Fibroblast of skin of abdomen (primary cell): ENCODE measurements at places on chromosomes 1 and 21.

DNA sequence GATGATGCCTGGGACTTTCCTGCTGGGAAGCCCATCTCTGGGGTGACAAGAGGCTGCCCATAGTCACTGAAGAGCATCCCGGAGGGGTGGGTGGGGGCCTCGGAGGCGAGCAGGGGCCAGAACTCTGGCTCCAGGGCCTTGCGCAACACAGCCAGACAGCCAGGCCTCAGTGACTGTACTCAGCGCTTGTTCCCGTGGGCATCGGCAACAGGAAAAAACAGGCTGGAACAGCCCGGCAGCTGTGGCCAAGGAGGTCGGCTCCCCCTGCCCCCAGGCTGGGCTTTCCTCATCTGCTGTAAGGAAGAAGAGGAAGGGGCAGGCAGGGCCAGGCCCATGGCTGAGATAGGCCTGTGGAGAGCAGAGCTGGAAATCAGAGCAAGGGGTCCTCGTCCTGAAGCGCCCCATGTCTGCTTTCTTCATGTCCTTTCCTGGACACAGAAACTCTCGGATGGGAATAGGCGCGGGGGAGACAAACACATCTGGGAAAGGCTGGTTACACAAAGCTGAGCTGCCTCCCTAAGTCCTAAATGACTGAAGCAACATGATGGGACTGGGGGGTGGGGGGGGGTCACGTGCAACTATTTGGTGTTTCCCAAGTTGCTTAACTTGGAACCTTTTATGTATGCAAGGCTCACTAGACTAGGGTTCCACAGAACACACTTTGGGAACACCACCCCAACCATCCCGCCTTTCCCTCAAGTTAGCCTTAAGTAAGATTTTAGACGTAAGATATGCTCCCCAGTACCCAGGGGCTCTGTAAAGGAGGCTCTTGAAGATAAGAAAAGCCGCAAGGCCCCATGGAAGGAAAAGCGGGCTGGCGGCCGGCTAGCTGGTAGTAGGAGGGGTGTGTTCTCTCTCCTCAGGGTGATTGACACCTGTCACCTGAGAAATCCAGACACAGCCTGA, 30.7 kb downstream of the HSPG2 start:
- no peak for DNase-seq

- DNase-seq = peak; percentile 65
These were observed 37.2 kb downstream of the SETD4 start for GRCh38 chr21:36023092-36023480.

- DNase-seq = peak; percentile 26
These were observed at the start of gene PSEN2 for GRCh38 chr1:226870401-226871279. TSS of gene PSEN2 (plus strand) at chr1:226870616. CDS start at chr1:226881908, 11,292 bp downstream.

DNA sequence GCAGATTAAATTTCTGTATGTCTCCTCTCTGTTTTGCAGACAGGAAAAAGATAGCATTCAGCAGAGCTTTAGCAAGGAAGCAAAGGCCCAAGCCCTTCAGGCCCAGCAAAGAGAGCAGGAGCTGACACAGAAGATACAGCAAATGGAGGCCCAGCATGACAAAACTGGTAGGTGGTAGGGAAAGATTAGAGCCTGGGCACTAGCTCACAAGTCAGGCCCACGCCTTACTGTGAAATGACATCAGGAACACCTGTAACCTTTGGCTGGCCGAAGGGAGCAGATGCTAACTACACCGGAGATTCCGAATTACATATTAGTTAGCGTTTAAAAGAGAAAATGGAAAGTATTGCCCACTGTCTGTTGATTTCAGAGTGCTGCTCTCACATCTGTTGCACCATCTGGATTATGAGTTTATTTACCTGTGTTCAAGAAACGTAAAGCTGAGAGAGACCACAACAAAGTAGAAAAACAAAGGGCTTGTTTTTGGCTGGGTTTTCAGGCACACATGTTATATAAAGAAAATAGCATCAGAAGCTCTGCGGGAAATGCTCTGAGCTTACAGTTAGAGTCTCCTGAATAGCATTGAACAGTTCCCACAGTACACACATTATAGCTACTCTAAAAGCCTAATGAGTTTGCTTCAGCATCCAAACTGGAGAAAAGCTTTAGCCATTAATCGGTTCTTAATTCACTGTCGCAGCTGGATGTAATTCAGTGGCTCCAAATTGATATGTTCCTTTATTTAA, 160.0 kb downstream of the SDCCAG8 start:
- DNase-seq = no peak

GRCh38 chr1:104648269-104648691, 898.6 kb downstream of the AMY1C start:
- peak; percentile 10 for DNase-seq

GRCh38 chr1:77509898-77510297, 172.6 kb downstream of the ZZZ3 start:
- no peak for DNase-seq

DNA sequence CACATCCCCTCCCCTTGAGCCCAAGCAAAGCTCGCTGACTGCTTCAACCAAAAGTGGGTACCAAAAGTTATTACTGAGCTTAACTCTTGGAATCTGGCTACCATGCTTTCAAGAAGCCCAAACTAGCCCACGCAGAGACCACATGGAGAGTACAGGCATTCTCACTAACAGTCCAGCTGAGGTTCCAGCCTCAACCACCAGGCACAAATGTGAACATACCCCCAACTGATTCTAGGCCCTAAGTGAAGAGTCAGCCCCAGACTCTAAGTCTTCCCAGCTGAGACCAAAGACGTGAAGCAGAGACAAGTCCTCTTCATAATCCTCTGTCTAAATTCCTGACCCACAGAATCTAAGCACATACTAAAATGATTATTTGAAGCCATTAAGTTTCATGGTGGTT, 36.8 kb downstream of the EVI5 start:
- no peak for DNase-seq

GRCh38 chr1:231337043-231337471, 595 bp downstream of the EXOC8 start:
- no peak for DNase-seq
